ENCODE measurements at places on chromosomes 2 and 18. TPM values are rescaled to one million over a fixed set of nuclear protein-coding genes. Genes with fewer than 3 reads are reported as not detected.

Gene PPIL3
- 40.8 TPM for polyA plus RNA-seq

Gene ALPI
- polyA plus RNA-seq, result not detected

Gene EPC2
- polyA plus RNA-seq, result 24.7 TPM

Gene INHBB
- 0.05 TPM for polyA plus RNA-seq

Gene IGFBP2
- polyA plus RNA-seq, result 25.2 TPM

Gene AGAP1
- polyA plus RNA-seq, result 14.7 TPM

Gene DLX2
- 0.24 TPM for polyA plus RNA-seq

Gene KIF3C
- polyA plus RNA-seq, result 9.5 TPM

Gene MARCO
- polyA plus RNA-seq, result not detected

Gene IL37
- polyA plus RNA-seq, result not detected

Gene GTF2A1L
- polyA plus RNA-seq, result 0.19 TPM

DNA sequence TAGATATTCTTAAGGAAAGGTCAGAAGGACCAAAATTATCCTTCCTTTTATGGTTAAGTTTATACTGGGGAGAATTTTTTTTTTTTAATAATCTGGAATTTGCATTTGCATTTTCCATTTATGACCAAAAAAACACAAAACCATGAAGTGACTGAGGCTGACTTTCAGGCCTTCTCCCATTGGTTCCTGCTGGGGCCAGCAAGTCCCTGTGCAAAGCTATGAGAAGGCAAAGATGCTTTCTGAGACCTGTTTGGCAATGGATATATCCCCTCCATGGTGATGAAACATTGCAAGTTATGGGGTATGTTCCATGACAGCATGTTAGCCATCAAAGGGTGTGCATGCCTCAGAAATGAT, 60.8 kb downstream of the KIAA2012 start:
- DNase-seq, result no peak

GRCh38 chr18:980586-980985, 75.9 kb downstream of the ADCYAP1 start:
- no peak for DNase-seq

DNA sequence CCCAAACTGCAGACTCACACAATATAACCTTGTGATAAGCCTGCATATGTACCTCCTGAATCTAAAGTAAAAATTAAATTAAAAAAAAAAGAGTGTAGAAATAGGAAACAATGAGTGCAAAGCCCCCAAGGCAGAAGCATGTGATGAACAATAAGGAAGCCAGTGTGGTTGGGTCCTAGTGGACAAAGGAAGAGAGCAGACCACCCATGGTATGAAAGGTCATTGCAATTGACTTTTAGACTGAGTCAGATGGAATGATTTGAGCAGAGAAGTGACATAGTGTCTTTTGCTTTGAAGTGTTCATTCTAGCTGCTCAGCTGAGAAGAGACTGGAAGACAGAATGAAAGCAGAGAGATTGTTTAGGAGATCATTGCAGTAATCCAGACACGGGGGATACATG, 417.1 kb downstream of the RAD51AP2 start:
- no peak for DNase-seq

DNA sequence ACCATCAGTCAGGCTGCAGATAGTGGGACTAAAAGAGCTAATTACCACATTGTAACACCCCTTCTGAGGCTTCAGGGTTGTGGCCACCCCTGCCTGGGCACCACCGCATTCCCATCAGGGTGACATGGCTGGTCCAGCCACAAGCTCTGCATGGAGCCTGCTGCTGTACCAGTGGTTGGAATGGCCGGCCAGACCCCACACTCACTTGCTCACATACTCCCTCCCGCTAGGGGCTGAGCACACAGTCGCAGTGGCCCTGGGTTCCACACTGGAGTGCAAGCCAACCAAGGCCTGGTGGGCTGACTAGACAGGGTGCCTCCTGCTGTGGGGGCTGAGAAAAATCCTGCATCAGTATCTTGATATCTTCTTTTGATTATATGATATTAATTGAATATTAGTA, 182.8 kb upstream of the STK17B start:
- no peak for DNase-seq

DNA sequence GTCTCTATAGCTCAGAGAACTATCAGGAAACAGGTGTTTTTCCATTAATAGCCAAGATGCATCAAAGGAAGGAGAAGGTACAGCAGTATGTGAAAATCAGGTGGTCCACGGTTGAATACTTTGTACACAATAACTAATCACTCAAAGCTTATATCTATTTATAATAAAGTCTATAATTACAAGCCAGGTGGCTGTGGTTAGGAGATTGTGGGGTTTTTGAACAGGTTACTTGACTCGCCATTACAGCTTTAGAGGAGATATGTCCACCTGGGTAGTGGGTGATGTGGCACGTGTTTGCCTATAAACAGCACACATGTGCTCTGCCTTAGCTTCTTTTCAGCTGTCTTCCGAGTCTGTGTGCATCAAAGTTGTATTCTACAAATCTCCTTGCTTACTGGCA, 892.2 kb upstream of the ZEB2 start:
- DNase-seq, result no peak

GRCh38 chr2:38074058-38074763, 1.7 kb downstream of the CYP1B1 start:
- DNase-seq, result no peak

GRCh38 chr18:50432915-50433314, 58.1 kb downstream of the SKA1 start:
- no peak for DNase-seq

- DNase-seq, result no peak
Observed at GRCh38 chr2:227163998-227164762, at the start of the genes COL4A3 and COL4A4. Gene COL4A3, plus strand, starts transcription at chr2:227164624. Its CDS starts 103 bp downstream, at chr2:227164727. Gene COL4A4, minus strand, starts transcription at chr2:227164205. Its CDS starts 16,722 bp downstream, at chr2:227147483.

DNA sequence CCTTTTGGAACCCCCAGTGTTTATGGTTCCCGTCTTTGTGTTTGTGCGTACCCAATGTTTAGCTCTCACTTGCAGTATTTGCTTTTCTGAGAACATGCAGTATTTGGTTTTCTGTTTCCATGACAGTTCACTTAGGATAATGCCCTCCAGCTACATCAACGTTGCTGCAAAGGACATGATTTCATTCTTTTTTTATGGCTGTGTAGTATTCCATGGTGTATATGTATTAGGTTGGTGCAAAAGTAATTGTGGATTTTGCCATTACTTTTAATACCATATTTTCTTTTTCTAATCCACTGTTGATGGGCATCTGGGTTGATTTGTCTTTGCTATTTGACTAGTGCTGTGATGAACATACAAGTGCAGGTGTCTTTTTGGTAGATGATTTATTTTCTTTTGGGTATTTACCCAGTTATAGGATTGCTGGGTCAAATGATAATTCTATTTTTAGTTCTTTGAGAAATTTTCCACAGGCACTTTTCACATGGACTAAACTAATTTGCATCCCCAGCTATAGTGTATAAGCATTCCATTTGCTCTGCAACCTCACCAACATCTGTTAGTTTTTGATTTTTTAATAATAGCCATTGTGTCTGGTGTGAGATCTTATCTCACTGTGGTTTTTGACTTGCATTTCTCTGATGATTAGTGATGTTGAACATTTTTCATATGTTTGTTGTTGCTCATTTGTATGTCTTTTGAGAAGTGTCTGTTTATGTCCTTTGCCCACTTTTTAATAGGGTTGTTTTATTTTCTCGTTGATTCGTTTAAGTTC, 63.6 kb downstream of the CERS6 start:
- DNase-seq, result no peak

DNA sequence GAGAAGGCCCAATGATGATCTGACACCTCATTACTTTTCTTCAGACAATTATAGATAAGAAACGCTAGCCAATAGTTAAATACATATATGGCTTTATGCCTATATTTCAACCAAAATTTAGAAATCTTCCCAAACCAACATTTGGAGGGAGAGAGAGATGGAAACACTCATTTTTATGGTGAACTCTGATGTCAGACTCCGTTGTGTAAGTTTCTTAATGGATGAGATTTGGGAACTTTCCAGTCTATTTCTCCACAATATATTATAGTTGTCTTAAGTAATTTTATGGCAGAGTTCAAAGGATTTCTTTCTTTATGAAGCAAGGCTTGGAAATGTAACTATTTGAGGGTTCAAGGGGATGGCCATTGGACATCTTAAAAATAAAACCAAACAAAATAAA, 407.0 kb downstream of the DCC start:
- DNase-seq, result no peak

DNA sequence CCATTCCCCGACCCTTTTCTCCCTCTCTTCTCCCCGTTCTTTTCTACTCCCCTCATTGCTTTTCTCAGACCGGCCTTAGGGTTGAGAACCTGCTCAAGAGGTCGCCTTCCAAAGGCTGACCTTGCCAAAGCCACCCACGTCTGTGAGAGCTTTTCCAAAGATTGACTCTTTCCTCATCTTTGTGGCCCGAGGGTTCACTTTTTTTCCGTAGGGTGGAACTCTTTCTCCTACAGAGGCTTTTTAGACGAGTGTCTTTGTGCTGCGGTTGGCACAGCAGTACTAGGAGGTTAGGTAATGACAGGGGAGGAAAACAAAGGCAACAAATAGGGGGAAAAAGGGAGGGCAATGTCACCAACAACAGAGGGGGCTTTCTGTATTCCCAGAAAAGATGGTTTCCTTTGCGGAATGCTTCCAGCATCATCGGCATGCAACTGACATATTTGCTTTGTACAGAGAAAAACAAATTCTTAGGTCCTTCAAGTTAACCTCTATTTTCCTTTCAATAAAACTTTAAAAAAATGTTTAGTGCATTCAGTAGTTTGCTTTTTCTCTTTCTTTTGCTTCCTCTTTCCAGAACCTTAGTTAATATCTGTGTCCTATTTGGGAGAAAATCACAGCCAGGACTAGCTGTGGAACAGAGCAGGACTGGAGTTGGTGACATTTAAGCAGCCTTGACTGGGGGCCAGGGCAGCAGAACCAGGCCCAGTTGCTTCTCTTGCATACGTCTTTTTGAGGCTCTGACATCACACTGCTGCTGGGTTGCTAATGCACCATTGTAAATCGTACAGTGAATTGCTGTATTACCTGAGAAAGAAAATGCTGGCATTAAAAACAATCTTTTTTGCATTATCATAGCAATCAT, 188.1 kb upstream of the FANCL start:
- DNase-seq, result no peak

- DNase-seq, result no peak
Observed at GRCh38 chr2:207682557-207682956, 28.9 kb upstream of the CCNYL1 start.

DNA sequence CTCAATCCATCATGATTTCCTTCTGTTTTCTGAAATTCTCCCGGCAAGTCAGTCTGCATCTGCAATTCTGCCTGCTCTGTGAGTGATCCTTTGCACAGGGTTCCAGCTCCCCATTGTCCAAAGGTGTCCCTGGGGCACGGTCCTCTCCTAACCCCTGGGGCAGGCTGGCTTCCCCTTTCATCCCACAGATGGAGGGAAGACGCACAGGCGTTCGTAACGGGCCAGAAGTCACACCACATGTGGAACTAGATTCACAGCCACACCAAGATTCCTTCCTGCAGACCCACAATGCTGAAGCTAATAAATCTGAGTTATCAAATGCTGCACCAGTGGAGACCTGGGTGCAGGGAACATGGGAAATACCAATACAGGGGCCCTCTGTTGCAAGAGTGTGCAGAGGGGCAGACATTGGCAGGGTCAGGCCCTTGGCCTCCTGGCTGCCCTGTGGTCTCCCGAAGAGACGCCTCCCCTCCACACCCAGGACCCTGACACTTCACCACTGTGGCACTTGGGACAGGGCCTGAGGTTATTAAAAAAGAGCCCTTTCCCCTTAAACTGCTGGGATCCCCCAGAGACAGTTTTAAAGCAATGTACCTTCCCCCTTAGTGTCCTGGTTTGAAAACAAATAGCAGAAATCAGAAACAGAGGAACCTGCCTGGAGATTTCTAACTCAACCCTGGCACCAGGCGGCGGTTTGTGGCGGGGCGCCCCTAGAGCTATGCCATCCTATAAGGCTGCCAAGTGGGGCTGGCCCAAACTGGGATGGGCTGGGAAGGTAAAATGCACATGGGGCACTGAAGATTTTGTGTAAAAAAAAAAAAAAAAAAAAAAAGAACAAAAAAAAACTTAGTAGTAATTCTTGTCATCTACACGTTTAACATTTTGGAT, 15.4 kb downstream of the ZNF516 start:
- no peak for DNase-seq

DNA sequence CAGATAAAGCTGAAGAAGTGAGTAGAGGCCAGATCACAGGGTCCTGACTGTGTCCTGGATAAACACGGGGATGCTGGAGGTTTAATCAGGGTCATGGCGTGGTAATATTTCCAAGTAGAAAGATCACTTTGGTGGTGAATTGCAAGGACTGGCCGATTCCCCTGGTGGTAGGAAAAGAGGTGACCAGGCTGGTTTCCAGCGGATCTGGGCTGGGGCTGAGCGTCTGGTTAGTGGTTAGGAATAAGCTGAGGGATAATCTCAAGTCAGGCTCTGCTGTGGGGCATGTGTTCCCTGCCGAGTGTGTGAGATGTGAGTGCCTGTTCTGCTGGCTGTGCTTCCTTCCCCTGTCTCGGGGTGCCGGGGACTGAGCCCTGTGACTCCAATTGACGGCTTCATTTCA, 484.0 kb downstream of the TSN start:
- no peak for DNase-seq

GRCh38 chr18:47209171-47209570, 33.0 kb upstream of the IER3IP1 start:
- no peak for DNase-seq

- DNase-seq, result no peak
Observed at GRCh38 chr2:189681903-189682302, 7.4 kb downstream of the ANKAR start.

DNA sequence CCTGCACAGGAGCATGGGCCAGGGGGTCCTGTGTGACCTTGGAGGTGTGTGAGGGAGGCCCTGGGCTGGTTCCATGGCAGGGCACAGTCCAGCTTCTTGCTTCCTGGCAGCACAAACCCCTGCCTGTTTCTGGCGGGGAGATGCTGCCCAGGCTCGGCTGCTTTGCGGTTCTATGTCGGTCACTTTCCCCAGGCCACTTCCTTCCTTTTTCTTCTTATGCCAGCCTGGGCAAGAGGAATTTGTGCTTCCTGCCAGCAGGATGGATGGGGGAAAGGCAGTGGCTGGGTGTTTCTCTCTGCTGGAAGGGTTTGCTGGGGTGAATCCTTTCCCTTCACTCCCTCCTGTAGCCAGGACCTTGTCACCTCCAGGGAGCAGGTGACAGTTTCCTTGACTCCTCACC, 24.3 kb downstream of the ASAP2 start:
- DNase-seq, result no peak

All from AG04450 (cell line).